ENCODE measurements at places on chromosomes 7 and 10. TPM values are rescaled to one million over a fixed set of nuclear protein-coding genes. Genes with fewer than 3 reads are reported as not detected.

The SYT15 gene
- 0.70 TPM for total RNA-seq

The TMEM130 gene
- total RNA-seq, result not detected

The GHRHR gene
- not detected for total RNA-seq

The CLDN15 gene
- total RNA-seq, result 19.5 TPM

The PTN gene
- not detected for total RNA-seq

The GIMAP2 gene
- 42.9 TPM for total RNA-seq

The ADCY1 gene
- total RNA-seq, result 1.3 TPM

The ABCF2 gene
- total RNA-seq, result 86.5 TPM

The PGAM2 gene
- 0.38 TPM for total RNA-seq

The OPN1SW gene
- not detected for total RNA-seq

The GIMAP6 gene
- total RNA-seq, result 45.8 TPM
